ENCODE measurements at places on chromosomes 12 and 14.

DNA sequence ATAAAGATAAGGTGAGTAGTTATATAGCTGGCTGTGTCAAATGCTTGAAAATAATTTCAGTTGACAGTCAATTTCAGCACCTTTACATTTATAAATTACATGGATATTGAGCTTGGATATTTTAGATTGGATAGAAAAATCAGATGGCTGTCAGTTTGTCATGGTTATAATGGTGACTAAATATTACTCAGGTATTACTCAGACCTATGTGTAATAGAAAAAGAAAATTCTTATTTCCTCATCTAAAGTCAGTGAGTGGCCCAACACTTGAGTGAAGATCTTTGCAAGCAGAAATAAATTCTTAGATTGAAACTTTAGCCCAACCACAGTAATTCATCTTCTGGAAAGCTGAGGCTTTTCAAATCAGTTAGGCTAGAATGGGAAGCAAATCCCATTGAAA, 354.4 kb downstream of the NAV3 start:
- DNase-seq: no peak

DNA sequence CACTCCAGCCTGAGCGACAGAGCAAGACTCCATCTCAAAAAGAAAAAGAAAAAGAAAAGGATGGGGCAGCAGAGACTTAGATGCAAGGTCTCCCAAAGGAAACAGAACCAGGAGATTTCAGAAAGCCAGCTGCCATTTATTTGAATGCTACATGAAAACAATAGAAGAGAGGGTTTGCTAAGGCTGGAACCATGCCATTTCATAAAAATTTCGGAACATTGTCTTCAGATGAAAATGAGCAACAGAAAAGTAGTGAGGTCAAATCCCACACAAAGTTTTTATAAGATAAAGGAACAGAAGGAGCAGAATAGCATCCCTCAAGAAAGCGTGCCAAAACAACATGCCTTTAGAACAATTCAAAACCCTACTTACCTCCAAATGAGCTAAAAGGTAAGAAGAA, 175.3 kb downstream of the ETV6 start:
- DNase-seq: no peak

DNA sequence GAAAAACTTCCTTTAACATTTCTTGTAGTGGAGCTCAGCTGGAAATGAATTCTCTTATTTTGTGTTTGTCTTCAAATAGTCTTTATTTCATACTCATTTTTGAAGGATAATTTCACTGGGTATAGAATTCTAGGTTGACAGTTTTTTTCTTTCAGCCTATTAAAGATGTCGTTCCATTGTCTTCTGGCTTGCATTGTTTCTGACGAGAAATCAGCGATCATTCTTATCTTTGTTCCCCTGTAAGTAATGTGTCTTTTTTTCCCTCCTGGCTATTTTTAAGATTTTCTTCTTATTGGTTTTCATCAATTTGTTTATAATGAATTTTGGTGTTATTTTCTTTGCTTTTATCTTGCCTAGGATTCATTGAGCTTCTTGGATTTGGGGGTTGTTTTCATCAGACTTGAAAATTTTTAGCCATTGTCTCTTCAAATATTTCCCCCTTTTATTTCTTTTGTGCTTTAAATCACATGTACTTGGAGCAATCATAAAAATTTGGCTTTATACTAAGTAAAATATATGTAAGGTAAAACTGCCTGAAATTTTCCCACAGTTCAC, 89.4 kb downstream of the UNC79 start:
- no peak for DNase-seq

DNA sequence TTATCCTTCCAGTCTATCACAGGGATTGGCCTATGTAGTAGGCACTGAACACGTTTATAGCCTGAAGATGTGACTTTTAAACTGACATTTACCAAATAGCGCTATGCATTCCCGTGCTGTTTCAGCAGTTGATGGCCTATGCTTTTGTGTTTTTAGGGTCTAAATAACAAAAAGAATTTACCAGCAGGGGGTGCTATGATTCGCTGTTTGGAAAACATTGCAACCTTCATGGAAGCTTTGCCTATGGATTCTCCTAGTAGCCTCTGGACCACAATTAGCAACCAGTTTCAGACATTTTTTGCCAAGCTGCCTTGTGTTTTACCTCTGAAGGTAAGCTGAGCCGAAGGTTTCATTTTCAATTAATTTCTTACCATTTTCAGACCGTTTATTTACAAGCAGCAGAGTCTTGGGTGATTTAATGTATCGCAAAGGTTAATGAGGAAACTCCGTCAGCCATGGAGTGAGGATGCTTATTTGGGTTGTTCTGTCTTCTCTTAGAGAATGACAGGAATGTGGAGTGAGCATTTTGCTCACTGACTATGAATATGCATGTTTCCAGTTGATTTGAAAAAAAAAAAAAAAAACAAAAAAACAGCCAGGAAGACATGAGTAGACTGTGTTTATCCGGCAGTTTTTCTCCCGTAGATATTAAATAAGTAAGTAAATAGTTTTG, 133.1 kb downstream of the PRIMA1 start:
- no peak for DNase-seq

DNA sequence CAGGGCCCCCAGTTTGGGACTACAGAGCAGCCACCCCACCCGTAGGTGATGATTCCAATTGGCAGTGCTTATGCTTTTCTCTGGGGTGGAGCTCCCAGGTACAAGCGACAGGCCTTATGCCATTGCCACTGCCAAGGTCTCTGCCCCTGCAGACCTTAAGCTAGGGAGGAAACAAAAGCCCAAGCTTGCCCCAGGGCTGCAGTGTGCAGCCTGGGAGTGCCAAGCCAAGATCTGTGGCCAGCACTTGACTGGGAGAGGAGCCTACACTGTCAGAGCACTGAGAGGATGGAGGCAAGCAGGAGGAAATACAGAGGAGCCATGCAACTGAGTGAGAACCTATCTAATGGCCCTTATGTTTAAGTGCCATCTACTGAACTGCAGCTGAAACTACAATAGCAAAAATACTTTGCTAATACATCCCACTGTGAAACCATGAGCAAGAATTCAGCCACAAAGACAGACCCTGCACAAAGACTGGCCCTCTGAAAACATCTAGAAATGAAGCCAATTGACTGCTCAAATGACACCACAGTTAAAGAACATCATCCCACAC, 17.7 kb upstream of the ASCL1 start:
- DNase-seq: no peak

DNA sequence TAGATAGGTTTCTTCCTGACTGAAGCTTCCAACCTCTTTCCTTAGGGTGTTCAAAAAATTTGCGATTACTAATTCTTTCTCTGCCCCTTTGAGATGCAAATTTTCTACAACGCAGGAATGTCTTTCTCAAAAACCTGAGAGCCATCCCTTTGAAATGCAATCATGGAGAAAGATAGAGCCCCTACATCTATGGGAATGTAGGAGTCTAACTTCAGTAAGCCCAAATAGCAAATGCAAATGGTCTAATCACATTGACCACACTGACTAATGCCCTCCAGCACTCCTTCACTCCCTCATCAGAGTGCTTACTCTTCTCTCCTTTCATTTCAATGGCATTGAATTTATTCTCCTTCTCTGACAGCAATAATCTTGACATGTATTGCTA, 107.1 kb downstream of the SLC6A15 start:
- DNase-seq: no peak

GRCh38 chr12:45166056-45166455, 49.8 kb upstream of the ANO6 start:
- DNase-seq: no peak

DNA sequence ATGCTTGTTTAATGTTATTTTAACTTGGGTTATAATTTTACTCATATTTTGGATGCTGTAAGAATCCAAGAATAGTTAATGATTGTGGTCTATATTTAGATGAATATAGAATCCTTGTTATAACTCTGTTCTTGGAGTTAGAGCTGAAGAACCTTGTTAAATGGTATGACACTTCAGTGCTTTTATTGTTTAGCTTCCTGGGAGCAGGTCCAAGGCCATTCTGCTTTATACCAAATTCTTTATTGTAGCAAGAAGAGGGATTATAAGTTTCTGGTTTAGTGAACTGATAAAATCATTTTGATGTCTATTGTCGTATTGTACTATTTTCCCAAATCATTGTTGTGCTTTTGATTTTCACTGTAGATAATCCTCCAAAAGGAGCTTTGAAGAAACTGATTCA, 69.4 kb downstream of the MIA2 start:
- no peak for DNase-seq

GRCh38 chr12:81208187-81208911, 130.5 kb downstream of the ACSS3 start:
- DNase-seq: no peak

DNA sequence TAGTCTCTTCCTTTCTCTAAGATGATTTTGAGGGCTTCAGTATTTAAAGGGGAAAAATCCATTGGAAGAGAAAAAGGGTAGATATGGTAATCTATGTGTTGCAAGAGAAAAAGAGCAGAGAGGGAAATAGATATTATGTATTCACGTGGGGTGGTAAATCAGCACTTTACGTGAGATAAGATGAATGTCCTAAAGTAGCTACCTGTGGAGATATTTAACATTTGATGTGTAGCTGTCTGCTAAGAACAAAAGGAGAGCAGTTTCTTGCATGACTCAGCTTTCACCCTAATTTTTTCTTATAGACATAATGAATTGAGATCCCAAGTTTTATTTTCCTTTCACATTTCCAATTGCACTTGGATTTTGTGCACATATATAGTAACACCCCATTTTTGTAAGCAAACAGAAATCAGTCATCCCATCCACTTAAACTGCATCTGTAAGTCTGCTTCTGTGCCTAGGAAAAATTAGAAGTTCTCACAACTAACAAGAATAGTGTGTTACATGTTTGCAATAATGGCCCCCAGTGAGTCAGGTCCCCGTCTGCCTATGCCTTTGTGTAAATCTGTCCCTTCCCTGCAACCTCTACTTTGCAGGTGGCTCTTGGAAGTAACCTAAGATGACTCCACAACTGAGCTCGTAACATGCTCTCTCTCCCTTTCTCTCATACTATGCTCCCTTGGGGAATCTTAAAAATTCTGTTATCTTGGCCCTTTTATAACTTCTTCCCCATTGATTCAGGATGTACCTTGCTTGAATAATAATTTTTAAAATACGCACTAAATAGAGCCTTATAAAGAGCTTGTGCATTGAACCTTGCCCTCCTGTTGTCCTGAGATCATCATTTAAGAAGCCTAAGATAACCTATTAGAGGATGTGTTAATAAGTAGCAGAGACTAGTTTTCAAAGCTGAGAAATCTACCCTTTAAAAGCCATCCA, 3.7 kb downstream of the TMTC3 start:
- no peak for DNase-seq

DNA sequence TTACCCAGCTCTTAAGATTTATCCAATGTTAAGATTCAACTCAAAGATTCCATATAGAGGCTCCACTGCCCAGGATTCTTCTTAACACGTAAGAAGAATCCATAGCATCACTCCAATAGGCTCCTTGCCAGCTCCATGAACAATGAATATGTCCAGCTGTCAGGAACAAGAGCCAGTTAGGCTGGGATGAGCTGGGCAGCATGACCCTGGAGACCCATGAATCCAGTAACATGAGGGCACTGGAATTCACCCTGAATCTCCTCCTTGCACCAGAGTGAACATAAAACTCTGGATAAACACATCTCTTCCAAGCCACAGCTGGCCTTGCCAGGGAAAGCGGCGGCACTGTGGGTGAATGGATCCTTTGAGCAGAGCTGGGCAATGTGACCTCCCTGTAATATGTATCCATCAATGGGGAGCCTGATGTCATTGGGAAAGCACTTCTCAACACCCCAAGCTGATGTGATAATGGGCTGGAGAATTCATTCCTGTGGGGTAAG, 24.4 kb upstream of the TC2N start:
- no peak for DNase-seq

GRCh38 chr14:55297611-55298499, 26.6 kb downstream of the FBXO34 start:
- no peak for DNase-seq

- DNase-seq: no peak
These were observed 15.1 kb downstream of the BMAL2 start for GRCh38 chr12:27347779-27348178.

DNA sequence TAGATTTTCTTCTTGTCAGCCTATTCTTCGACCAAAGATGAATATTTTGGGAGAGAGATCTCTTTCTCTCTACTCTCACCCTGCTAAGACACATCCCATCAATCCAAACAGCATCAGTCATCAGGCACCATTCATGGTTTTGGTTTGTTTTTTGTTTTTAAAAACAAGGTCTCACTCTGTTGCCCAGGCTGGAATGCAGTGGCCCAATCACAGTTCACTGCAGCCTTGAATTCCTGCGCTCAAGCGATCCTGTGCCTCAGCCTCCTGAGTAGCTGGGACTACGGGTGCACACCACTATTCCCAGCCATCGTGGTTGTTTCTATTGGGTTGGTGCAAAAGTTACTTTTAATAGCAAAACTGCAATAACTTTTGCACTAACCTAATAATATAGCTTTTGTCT, 14.4 kb upstream of the ITPR2 start:
- no peak for DNase-seq

DNA sequence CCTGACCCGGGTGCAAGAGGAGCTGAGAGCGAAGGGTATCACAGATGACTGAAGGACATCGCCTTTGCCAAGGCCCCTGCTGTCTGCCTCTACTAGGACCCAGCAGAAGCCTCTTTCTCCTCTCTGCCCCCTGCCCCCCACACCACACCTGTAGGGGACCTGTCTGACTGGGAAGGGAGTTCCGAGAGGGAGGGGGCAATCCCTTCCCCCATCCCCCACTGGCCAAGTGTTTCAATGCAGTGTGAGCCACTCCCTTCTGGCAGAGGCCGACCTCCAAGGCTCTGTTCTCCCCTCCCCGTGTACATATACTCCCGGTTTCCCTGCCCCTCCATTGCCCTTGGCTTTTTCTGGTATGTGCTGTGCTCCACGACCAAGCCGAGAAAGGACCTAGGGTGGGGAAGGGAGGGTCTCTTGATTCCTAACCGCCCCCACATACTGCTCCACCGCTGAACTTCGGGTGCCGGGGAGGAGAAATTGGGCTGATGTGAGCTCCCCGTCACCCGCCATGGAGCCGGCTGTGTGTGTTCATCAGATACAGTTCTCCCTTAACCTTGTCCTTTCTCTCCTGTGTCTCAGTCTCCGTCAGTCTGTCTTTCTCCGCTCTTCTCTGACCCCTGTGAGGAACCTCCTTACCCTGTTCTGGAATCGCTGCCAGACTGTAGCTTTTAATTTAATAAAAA, 2.0 kb upstream of the ARHGEF25 start:
- no peak for DNase-seq

- no peak for DNase-seq
These were observed 174.6 kb upstream of the CLEC14A start for GRCh38 chr14:38430522-38430921.

- no peak for DNase-seq
These were observed 11.2 kb upstream of the KRT83 start for GRCh38 chr12:52332381-52332780.

DNA sequence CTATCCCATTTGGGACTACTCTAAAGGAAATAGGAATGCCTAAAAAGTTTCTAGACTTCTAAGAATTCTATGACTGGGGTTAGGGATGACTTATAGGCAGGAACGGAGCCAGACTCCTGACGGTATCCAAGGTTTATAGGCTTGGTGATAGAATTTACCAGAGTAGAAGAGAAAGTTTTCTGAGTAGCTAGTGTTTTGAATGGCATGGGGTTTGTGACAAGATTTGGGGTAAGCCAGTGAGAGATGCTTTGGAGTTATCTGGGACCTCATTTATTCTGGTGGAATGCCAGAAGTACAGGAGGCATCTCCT, 444.6 kb downstream of the RAD51B start:
- no peak for DNase-seq

GRCh38 chr14:32233260-32233659, 30.2 kb upstream of the RNU6-8 start:
- no peak for DNase-seq
